NCI-H1105 treated with DMSO at 0.1 percent for 48 hours (cell line): ENCODE measurements at places on chromosomes 1 and 21.

DNA sequence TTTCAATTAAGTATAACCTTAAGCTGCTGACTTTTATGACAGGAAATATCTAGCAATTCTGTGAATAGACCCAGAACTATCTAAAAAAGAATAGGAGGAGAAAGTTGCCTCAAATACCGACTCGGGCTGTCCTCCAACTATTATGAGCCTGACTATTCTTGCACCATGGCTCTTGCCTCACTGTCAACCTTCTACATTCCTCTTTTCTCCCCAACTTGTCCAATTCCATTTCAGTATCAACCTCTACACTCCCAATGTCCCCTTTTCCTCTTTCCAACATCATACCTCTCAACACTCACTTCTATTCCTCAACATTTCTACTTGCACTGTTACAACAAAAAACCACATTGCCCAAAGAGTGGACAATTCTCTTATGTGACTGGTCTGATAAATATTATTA, 2.3 kb downstream of the ZZZ3 start:
- no peak for DNase-seq

DNA sequence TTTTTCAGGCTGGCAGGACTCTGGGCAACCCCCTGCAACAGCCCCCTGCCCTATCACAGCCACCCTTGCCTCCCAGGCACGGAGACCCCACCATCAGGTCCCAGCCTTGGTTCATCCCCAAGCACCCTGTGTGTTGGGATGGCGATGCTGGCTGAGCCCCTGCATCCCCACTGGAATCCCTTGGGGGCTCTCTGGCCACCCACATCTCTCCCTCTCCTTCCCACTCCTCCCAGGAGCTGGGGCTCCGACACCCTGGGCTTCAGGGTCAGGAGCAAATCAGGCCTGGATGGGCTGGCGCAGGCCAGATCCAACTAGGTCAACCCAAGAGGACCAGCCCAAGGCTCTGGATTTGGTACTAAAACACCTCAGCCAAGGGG, 25.9 kb downstream of the COL6A1 start:
- DNase-seq, result no peak

- no peak for DNase-seq
Observed at GRCh38 chr1:227356620-227357146, 38.4 kb upstream of the CDC42BPA start.

GRCh38 chr1:15454256-15454655, 2.3 kb upstream of the CELA2A start:
- DNase-seq, result no peak

DNA sequence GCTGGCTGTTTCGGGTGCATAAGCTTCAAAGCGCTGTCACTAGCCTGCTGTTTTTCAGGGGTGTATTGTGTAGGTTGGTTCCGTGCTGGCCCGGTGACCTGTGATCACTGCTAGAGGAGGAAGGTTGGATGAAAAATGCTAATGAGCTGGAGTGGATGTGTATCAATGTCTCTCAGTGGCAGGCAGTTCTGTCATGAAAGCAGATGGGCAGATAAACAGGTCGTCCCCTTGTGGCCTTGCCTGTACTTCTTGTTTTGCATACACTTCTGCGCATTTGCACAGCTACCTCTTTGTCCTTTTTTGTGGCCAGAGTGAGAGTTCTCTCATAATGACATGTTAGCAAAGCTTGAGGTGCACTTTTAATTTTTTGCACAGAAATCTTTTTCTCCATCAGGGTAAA, 2.9 kb downstream of the SELENON start:
- DNase-seq, result no peak

DNA sequence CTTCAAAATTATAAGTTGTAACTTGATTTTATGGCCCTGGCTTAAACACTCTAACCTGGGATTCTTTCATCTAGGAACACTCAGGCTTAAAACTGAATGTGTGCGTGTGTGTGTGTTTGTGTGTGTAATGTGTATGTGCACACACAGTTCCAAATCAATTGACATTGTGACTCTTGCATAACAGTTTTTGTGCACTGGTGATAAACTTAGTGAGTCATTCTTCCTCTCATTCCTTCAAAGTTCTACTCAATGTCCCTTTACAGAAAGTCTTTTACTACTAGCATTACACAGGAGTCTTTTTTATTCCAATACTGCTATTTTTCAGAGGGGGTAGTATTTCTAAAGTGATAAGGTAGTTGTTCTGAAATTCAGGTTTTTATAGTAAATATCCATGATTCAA, 943.6 kb downstream of the KCNT2 start:
- no peak for DNase-seq

- no peak for DNase-seq
Observed at GRCh38 chr21:25171438-25171837, 435.8 kb downstream of the MRPL39 start.

- DNase-seq, result no peak
Observed at GRCh38 chr1:35490250-35490649, 67.0 kb downstream of the KIAA0319L start.

- DNase-seq, result no peak
Observed at GRCh38 chr1:153789478-153790034, 14.3 kb downstream of the SLC27A3 start.

DNA sequence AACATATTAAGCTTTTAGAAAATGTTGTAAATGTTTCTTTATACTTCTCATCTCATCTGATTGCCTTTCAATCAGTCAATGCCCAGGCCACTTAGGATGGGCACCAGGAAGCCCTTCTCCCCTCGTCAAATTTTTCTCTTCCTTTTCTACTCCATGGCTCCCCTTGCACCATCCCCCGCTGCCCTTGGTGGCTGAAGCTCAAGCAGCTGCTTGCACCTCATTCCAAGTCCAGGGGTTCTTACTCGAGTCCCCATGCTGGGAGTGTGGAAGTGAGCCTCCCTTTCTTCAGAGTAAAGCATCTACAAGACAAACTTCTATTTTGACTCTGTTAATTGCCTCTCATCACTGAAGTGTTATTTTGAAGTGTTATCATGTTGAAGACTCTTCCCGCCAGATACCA, 39.7 kb upstream of the KRTAP11-1 start:
- DNase-seq, result no peak

DNA sequence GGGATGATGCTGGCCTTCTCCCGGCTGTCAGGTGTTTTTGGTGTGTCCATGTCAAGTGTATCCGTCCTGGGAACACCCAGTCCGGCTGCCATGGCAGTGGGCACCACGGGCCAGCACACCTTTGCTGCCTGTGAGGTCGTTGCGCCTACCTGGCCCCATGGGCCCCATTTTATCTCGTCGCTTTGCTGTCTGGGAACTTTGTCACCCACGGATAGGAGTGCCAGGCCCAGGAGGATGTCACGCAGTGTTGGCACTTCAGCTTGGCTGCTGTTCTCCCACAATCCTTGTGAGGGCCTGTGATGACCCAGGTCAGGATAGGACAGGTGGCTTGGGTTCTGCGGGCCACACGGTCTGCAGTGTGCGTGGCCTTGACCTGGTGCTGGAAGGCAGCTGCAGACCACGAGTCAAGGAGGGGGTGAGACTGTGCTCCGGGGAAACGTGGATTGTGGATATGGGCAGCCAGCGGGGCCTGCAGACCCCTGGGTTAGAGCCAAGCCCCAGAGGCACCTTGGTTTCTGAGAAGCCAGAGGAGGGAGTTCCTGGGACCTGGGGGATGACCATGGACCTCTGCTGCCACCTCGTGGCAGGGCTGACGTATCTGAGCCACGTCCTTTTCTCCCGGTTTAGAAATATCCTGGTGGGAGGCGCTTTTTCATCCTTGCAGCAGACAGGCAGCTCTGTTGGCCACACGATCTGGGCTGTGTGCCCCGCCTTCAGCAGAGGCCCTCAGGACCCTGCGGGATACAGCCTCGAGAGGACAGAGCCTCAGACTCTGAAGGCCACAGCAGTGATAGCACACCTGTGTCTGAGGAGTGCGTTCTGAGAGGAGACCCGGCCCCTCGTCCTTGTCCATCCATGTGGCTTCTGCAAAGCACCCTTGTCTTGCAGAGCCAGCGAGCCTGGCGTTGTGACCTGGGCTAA, 161.1 kb upstream of the COL6A1 start:
- DNase-seq, result peak; percentile 81

DNA sequence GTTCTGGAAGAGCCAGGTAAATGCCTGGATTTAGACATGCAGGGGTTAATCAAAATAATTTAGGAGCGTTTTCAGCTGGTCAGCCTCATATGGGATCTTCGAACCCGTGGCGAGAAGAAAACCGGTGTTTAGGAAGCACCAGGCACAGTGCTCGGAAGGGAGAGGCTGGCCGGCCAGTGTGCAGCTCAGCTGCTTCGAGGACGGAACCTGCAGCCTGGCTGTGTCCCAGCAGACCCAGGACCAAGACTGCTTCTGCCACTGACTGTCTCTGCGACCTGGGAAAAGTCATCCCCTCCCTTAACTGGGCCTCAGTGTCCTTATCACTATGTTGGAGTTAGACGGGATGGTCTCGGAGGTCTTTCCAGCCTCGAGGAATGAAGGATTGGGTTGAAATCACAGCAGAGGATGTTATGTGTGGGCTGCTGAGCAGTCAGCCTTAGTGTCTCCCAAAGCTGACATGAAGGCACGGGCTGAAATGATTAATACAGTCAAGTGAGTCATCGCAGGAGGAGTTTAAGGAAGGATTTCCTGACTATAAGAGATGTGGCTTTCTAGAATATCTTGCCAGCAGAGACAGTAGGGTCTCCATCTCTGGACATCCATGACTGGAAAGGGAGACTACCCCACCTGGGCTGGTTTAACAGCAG, 20.8 kb downstream of the PPFIA4 start:
- DNase-seq, result no peak

- no peak for DNase-seq
Observed at GRCh38 chr1:153945131-153945794, 1.3 kb downstream of the DENND4B start.

- no peak for DNase-seq
Observed at GRCh38 chr1:19306941-19307340, 5.0 kb downstream of the AKR7A2 start.

DNA sequence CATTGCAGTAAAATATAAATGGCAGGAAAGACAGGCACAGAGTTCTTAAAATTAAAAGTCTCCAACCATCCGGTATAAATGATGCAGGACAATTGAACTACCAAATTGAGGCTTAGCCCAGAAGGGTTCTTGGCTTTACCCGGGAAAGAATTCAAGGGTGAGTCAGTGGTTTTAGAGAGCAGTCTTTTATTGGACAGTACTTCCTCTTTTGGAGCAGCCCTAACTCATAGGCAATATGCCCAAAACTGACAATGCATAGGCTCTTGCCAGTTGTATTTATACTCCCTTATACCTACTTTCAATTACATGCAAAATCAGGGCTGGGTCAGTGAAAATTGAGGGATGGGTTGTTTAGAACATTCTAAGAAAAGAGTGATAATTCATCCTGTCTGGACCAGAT, 1628.9 kb upstream of the PRMT6 start:
- no peak for DNase-seq

- DNase-seq, result no peak
Observed at GRCh38 chr1:174795806-174796205, 203.9 kb upstream of the CACYBP start.

GRCh38 chr1:57887964-57888491, 464.2 kb upstream of the DAB1 start:
- no peak for DNase-seq

DNA sequence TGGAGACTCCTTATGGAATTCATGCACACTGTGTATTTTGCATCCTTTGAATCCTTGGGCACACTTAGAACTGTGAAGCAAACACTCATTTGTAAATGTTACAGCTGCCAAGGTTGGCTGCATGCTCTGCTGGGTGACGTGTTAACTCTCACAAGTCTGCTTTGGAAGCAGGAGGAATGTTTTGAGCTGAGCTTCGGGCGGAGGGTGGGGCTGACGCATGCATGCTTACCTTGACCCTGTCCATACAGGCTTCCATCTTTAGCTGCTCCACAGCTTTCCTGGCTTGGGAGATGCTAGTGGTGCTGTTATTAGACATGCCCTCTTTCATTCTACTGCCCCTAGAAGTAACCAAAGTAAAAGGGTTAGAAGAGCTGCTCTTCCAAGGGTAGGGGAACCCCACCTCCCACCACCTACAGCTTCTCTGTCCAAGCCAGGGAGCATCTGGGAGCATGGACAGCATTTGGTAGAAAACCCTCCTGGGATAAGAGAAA, 66.0 kb downstream of the GNG4 start:
- DNase-seq, result no peak
